ENCODE measurements at places on chromosomes 6 and 20. TPM values are rescaled to one million over a fixed set of nuclear protein-coding genes. Genes with fewer than 3 reads are reported as not detected.

The NKX2-4 gene
- not detected for total RNA-seq

The UBE3D gene
- 4.8 TPM for total RNA-seq

The BPIFA1 gene
- not detected for total RNA-seq

DNA sequence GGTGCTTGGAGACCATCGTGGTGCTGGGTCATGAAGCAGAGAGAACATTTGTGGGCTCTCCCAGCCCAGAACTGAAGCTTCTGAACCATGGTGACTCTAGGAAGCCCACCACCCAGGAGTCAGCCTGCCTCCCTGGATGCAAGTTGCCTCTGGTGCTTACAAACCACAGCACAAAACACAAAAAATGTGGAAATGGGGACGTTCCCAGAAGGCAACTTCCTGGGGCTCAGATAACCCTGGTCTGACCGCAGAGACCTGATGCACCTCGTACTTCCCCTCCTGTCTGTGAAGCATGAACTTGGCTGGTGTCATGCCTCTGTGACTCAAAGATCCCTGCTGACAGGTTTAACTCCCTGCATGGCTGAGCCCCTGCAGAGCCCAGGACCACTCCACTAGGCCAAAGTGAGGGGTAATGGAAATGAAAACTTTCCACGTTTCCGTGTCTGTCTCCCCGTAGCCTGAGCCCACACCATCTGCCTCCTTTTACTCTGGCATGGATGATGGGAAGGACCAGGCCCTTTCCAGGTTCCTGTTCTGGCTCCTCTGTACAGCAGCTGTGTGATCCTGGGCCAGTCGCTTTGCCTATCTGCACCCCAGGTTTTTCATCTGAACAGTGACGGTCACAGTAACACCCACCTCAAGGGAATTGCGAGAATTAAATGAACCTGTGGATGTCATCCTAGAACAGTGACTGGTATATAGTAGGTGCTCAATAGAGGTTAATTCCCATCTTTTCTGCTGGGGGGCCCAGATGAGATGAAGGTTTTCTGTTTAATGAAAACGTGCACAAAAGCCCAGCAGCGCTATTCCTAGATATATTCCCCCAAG lies 57.7 kb downstream of the PPP1R16B start:
- DNase-seq = no peak

DNA sequence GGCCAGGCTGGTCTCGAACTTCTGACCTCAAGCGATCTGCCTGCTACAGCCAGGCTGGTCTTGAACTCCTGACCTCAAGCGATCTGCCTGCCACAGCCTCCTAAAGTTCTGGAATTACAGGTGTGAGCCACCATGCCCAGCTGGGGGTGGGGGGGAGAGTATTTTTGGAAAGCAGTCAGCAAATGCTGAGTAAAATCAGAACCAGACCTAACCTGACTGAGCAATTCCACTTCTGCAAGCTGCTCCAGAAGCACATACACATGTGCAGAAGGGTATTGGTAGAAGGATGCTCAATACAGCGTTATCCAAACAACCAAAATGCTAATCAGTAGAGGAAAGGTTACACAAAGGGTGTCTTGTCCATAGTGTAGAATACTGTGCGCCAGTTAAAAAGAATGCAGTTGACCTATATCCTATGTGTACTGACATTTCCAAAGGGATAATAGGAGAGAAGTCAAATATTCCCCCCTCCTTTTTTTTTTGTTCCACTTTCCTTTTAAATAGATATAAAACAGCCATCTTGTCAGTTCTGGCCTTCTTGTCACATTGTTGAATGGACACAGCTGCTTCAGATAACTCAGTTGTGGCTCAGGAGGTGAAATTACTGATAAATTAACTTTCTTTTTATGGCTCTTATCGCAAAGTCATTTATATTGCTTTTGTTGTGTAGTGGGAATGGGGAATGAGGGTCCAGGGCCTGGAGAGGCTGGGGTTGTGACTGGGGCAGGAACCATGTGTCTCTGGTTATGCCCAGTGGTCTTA lies 74.6 kb downstream of the DTD1 start:
- no peak for DNase-seq

The CST5 gene
- total RNA-seq = not detected

DNA sequence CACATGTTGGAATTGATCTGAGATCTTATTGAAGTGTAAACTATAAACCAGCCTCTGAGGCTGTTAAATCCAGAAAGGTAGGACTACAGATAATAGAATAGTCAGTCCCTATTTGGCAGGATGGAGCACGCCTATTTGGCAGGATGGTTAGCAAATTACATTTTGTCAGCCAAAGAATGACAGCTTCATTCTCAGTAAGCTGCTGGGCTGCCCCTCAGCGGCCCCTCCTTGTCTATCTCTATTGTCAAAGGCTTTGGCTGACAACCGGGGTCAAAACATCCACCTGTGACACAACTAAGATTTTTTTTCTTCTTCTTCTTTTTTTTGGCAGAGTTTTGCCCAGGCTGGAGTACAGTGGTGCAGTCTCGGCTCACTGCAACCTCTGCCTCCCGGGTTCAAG lies 123.4 kb upstream of the ECI2 start:
- DNase-seq = no peak

DNA sequence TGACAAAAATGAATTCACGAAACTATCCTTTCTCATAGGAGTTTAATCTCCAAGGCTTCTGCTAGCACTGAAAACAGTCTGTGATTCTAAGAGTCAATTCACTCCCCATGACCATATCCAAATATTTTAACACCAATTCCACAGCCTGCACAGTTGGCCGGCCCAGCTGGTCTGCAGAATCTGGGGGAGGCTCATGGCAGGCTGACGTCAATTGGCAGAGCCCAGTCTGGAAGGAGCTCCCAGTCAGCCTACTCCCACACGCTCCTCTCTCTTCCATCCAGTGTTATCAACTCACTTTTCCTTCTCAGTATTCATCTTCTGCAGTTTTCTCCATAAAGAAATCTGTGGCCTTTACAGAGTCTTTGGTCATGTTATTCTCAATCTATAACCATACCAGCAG lies 111.0 kb downstream of the TBXT start:
- DNase-seq = no peak

- DNase-seq = no peak
Measured at GRCh38 chr6:62146954-62147853, 138.8 kb downstream of the KHDRBS2 start.

The SDCBP2 gene
- total RNA-seq = 0.97 TPM

DNA sequence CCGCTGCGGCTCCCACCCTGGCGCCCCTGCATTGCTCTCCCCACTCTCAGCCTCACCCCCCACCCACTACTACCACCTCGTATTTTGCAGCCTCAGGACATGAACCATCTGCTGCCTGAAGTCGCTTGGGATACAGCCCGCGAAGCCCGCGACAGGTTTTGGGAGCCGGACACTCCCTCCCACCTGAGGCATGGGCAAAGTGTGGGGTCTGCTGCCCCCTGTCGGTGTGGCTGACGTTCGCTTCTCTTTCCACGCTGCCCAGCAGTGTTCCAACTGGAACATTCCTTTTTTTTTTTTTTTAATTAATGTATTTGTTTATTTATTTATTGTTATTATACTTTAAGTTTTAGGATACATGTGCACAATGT lies 15.3 kb upstream of the LPA start:
- no peak for DNase-seq

- no peak for DNase-seq
Measured at GRCh38 chr20:43529051-43529450, 21.6 kb downstream of the L3MBTL1 start.

The FERMT1 gene
- total RNA-seq = not detected

The HLA-DMB gene
- total RNA-seq = not detected

GRCh38 chr6:46324706-46325105 lies 153.9 kb upstream of the ENPP5 start:
- no peak for DNase-seq

DNA sequence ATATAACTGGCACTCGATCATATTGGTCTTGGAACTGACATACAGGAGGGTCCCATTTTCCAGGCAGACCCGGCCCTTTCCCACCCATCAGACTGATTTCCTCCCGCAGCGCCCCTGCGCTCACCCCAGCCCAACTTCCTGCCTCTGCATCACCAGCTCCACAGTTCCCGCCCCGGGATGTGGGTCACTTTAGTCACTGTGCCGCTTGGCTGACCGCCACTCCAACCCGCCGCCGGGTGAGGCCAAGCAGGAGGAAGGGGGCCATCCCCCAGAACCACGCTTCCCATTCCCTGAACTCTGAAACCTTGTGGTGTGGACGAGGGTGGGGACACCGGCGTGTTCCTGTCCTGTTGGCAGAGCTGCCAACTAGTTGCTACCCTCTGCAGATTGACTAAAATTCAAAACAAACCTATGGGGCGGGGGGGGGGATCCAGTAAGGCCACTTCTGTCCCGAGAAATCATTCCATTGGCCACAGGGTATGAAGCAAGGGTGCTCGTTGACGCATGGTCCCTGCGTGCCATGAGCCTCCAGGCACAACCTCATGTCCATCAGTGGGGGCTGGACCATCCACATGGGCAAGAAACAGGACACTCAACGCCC lies 12.3 kb downstream of the TGM2 start:
- no peak for DNase-seq

- no peak for DNase-seq
Measured at GRCh38 chr6:149035766-149036165, 281.7 kb upstream of the TAB2 start.

DNA sequence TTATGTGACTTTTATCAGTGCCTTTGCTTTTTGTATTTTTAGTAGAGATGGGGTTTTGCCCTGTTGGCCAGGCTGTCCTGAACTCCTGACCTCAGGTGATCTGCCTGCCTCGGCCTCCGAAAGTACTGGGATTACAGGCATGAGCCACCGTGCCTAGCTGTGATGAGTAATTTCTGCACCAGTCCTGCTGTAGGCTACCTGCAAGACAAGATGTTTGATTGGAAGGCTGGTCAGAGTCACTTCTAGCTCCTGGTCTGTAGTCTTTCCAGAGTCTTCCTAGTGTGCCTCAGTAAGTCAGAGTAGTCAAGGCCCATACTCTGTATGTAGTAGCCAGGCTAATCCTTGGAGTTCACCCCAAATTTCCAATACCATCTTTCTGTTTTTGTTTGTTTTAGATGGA lies 8.9 kb downstream of the TIAM2 start:
- DNase-seq = no peak

DNA sequence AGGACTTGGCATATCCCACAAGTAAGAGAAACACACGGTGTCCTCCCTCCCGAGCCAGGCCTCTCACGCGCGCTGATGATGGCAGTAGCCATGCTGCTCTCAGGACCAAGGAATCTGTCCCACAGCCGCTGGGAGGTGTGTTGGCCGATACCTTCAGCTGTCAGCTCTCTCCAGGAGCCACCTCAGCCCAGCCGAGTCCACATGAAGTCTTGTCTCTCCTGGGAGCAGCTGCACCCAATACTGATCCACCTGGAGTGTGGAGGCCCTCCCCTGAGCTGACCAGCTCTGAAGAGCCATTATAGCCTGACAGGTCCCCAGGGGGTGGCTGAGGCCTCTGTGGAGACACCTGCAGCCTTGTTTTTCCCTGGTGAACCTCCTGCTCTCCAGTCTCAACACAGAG lies 23.8 kb upstream of the NXT1 start:
- no peak for DNase-seq

DNA sequence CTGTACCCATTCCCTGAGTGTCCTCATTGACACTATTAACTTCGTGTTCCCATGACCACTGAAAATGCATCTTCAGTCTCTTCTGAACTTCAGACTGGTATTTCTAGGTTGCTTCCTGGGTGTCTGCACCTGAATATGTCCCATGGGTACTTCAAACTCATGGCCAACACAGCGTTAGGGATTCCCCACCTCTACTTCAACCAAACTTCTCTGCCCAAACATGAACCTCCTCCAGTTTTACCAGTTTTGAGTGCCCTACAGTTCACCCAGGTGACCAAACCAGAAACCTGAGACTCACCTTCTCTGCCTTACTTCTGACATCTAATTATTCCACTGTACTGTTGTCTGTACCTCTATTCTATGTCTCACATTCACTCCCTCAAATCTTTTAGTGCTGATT lies 99.5 kb upstream of the SUPT3H start:
- no peak for DNase-seq

GRCh38 chr20:19654921-19655320 lies 103.1 kb upstream of the RIN2 start:
- no peak for DNase-seq

- no peak for DNase-seq
Measured at GRCh38 chr6:74408844-74409243, 712.8 kb downstream of the CD109 start.

DNA sequence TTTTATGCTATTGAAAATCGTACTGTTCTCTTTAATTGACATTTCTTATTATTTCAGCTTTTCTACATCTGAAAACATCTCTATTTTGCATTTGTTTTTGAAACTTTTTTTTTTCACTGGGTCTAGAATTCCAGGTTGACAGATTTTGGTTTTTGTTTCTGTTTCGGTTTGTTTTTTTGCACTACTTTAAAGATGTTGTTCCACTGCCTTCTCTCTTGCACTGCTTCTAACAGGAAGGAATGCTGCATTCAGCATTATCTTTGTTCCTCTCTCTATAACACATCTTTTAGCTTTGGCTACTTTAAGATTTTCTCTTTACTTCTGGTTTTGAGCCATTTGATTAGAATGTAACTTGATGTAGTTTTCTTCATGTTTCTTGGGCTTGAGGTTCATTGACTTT lies 20.1 kb upstream of the SLC17A1 start:
- no peak for DNase-seq

DNA sequence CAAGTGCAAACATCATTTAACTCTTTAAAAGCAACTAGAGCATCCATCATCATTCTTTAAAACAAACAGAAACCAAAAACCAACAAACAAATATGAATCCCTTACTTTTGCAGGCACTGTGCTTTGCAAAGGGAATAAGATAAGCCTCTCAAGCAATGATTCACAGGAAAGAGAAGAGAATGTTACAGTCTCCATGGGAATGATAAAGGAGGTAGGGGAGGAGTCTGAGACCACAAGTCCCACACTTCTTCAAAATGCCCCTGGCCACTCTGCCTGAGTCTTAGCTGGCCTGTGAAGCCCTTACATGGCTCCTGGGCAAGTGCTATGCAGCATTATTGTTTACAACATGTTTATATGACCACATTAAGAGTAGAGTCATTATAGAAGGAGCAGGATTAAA lies 257.7 kb upstream of the MARCKS start:
- DNase-seq = no peak

DNA sequence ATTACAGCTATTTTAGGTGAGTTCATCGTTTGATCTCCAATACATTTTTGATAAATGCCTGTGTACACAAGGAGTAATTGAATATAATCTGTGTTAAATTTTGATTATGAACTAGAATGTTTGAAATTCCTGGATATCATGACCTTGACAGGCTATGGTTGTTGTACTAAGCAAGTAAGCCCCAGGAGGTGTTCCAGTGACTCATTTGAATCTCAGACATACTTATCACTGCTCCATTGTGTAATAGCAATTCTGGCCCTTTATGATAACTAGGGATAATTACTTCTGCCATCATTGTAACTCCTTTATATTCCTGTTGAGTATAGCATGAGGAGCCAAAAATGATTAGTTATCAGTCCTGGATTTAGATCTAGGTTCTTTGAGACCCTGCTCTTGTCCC lies 1424.6 kb upstream of the ADGRB3 start:
- no peak for DNase-seq

- DNase-seq = no peak
Measured at GRCh38 chr6:39806278-39806677, 14.1 kb downstream of the DAAM2 start.

GRCh38 chr20:44023515-44024371 lies 109.1 kb downstream of the TOX2 start:
- DNase-seq = peak; percentile 64

The CTCFL gene
- not detected for total RNA-seq

The NAPB gene
- total RNA-seq = 10.5 TPM
